ENCODE measurements at places on chromosomes 3 and 15. TPM values are rescaled to one million over a fixed set of nuclear protein-coding genes. Genes with fewer than 3 reads are reported as not detected.

The DUOX2 gene
- total RNA-seq = 3.5 TPM

The TM4SF4 gene
- not detected for total RNA-seq

The NANOGP8 gene
- total RNA-seq = not detected

The ZDHHC3 gene
- total RNA-seq = 169 TPM

The CDHR4 gene
- total RNA-seq = not detected

The FAM81A gene
- total RNA-seq = 1.9 TPM

The MCF2L2 gene
- not detected for total RNA-seq

The ARID3B gene
- total RNA-seq = 6.2 TPM

The ZNF620 gene
- 1.0 TPM for total RNA-seq

The IMPG2 gene
- total RNA-seq = not detected

The TRPM7 gene
- total RNA-seq = 49.4 TPM

The HCLS1 gene
- 10.0 TPM for total RNA-seq

The LTK gene
- total RNA-seq = 0.52 TPM

The SMCO1 gene
- not detected for total RNA-seq

The BCHE gene
- 6.8 TPM for total RNA-seq

The RARB gene
- total RNA-seq = 0.34 TPM

The CAMK2N2 gene
- not detected for total RNA-seq

The ZNF80 gene
- total RNA-seq = not detected

The ADIPOQ gene
- 15.6 TPM for total RNA-seq

The GABRG3 gene
- total RNA-seq = 0.49 TPM

The GPR156 gene
- total RNA-seq = 0.34 TPM

The ASTE1 gene
- total RNA-seq = 5.0 TPM

The CAPN3 gene
- total RNA-seq = 42.9 TPM

The GUCA1C gene
- not detected for total RNA-seq

The KCTD6 gene
- total RNA-seq = 12.4 TPM

The WDR53 gene
- 14.0 TPM for total RNA-seq

The GRAMD1C gene
- 37.9 TPM for total RNA-seq

The IQCH gene
- 0.17 TPM for total RNA-seq

The DNAJA4 gene
- total RNA-seq = 66.8 TPM

The LRRC34 gene
- 0.34 TPM for total RNA-seq

The DUOXA2 gene
- not detected for total RNA-seq

The IL20RB gene
- total RNA-seq = 282 TPM

The ST8SIA2 gene
- 0.06 TPM for total RNA-seq

The PCSK6 gene
- total RNA-seq = 45.4 TPM

The ZNF662 gene
- 16.8 TPM for total RNA-seq

The CCK gene
- not detected for total RNA-seq

The XIRP1 gene
- not detected for total RNA-seq

The GALNT15 gene
- total RNA-seq = 76.1 TPM

The SH3BP5 gene
- total RNA-seq = 10.7 TPM

The NLGN1 gene
- total RNA-seq = 0.80 TPM

The CYP8B1 gene
- total RNA-seq = not detected

The UBAP1L gene
- total RNA-seq = 3.3 TPM

The ARL14 gene
- not detected for total RNA-seq

The MITF gene
- 22.9 TPM for total RNA-seq

The TRH gene
- not detected for total RNA-seq

The IRAK2 gene
- total RNA-seq = 14.1 TPM

The RBMS3 gene
- total RNA-seq = 21.8 TPM

The PRSS50 gene
- not detected for total RNA-seq

The LNP1 gene
- 1.5 TPM for total RNA-seq

The IQCF5 gene
- not detected for total RNA-seq

The NR1I2 gene
- not detected for total RNA-seq

The GPR27 gene
- 2.0 TPM for total RNA-seq

The LRRN1 gene
- 1.2 TPM for total RNA-seq

Measured in lower leg skin (tissue), 4 donors.